ENCODE measurements at places on chromosomes 2 and 18.

DNA sequence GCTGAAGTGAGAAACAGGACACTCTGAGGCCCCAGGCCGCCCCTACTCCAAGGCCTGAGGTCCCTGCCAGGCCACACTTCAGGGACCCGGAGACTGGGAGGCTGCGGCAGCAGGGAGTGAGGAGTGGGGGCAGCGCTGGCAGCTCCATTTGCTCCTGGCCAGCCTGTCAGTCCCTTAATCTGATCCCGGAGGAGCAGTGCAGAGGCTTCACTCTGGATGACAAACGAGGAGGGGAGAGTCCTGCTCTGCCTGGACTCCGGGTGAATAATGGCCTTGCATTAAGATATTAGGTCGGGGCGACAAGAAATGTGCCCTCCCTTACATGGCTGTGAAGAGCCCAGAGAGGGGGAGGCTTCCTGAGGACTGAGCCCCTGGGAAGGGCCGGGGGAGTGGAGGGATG is 14.3 kb upstream of the PRSS56 start:
- DNase-seq = no peak

DNA sequence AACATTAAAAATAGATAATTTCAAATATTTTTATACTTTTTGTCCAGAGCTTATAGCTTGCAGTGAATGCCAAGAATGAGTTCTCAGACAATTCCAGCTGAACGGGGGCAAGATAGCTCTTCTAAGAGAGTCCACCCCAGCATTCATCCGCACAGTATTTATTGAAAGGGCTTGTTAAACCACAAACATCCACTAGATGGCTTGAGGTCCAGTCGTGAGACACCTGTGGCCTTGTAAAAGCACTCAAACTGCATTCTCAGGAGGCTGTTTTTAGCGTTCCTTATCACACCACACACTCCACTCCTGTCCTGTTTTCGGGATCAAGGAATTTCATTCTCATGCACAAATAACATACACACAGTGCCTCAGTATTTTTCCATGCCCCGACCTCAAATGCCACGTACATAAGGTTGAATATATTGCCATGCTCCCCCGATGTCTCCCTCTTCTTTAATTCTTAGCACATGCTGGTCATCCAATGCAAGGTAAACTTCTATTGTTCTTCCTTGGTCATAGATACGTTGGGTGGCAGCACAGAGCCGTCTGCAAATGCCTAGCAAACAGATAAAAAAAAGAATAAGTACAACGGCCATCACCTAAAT is 47.4 kb downstream of the DNAJC10 start:
- no peak for DNase-seq

DNA sequence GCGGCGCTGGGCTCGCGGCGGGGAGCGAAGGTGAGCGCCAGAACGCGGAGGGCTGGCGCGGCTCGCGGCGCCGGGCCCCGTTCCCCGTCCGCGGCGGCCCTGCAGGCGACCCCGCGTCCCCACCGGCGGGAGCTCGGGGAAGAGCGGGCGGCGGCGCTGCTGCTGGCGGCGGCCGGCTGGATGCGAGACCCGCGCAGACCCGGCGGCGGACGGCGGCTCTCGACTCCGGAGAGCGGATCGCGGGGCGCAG is 213 bp downstream of the DOK6 start:
- no peak for DNase-seq

DNA sequence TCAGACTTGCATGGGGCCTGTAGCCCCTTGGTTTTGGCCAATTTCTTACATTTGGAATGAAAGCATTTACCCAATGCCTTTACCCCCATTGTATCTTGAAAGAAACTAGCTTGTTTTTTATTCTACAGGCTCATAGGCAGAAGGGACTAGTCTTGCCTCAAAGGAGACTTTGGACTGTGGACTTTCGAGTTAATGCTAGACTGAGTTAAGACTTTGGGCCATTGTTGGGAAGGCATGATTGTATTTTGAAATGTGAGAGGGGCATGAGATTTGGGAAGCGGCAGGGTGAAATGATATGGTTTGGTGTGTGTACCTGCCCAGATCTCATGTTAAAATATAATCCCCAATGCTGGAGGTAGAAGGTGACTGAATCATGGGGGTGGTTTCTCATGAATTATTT is 13.4 kb upstream of the WDR75 start:
- no peak for DNase-seq
